Omental fat pad (tissue), 4 donors: ENCODE measurements at places on chromosomes 7 and 10. TPM values are rescaled to one million over a fixed set of nuclear protein-coding genes. Genes with fewer than 3 reads are reported as not detected.

- DNase-seq = no peak
Measured at GRCh38 chr7:216360-217300, 24.3 kb downstream of the FAM20C start.

GRCh38 chr7:7385421-7385820 lies 150.3 kb downstream of the COL28A1 start:
- DNase-seq = no peak

GRCh38 chr10:19054289-19054835 lies 5.8 kb downstream of the MALRD1 start:
- DNase-seq = no peak

DNA sequence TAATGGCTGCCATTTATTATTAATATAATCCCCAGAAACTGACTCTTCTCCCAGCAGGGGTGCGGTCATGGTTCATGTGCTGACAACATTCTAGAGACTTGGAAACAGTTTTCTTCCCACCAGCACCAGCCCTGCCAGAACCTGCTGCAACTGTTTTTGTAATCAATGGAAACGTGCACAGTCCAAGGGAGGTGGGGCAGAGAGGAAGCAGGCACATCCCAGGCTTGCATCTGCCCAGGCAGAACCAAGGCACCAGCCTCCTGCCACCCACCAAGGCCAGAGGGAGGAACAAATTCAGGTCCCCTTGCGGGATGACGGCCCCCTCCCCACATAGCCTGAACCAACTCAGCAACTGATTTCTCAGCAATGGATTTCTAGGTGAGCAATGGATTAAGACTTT lies 119.0 kb downstream of the OAT start:
- no peak for DNase-seq

- no peak for DNase-seq
Measured at GRCh38 chr10:90111671-90112070, 410.3 kb downstream of the KIF20B start.

DNA sequence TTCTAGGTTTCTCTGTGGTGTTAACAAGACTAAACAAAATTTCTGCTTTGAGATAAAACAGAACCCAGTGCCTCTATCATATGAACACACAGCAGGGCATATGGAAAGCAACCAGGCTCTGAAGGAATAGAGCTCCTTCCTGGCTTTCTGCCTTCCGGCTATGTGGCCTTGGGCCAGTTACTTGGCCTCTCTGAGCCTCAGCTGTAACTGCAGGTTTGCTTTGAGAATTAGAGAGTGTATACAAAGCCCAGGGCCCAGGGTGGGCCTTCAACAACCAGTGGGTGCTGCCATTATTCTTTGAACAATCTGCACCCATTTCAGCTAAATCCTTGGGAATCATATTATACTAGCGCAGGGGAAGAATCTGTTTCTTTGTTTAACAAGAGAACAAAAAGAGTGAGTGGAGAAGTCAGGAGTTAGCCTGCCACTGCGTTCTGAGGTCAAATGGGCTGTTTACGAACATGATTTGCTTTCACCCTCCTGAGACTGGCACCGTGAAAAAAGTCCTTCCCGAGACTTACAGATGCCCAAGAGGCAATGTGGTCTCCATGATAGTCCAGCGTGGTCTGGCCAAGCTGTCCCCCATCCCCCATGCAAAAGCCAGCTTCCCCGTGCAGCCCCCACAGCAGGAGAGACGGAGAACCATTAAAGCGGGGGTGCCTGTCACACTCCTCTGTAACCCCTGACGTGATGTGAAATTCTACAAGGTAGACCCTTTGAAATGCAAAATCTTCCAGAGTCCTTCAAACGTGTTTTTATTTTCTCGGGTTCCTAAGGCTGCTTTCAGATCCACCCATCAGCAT lies 4.9 kb downstream of the FAM53B start:
- DNase-seq = no peak

DNA sequence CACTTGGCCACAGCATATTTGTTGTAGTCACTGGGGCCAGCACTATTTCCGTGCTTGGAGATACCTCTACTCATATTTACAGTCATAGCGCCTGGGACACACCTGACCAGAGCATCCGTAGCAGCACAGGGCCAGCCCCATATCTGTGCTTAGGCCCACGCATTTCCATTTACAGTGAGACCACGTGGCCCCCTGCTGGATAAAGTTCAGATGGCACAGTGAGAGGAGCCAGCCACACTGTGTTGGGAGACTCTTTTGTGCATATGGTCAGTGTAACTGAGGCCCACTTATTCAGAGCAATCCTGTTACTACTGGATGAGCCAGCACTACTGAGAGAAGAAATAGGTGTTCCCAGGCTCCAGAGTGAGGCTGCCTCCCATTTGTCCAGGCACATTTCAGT lies 455.3 kb downstream of the REEP3 start:
- DNase-seq = no peak

DNA sequence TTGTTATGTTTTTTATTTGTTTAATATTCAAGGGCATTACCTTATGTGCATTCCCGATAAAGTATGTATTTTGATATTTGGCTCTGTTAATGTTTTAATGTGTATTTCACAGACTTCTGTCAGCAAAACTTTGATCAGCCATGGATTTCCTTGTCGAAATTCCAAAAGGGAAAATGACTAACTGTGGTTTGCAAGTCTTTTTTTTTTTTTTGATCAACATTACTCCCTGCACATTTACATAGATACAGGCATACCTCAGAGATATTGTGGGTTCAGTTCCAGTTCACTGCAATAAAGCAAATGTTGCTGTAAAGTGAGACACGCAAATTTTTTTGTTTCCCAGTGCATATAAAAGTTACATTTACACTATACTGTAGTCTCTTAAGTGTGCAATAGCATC lies 351.9 kb downstream of the CXCL12 start:
- no peak for DNase-seq

GRCh38 chr10:98400482-98400881 lies 14.5 kb downstream of the PYROXD2 start:
- DNase-seq = no peak

DNA sequence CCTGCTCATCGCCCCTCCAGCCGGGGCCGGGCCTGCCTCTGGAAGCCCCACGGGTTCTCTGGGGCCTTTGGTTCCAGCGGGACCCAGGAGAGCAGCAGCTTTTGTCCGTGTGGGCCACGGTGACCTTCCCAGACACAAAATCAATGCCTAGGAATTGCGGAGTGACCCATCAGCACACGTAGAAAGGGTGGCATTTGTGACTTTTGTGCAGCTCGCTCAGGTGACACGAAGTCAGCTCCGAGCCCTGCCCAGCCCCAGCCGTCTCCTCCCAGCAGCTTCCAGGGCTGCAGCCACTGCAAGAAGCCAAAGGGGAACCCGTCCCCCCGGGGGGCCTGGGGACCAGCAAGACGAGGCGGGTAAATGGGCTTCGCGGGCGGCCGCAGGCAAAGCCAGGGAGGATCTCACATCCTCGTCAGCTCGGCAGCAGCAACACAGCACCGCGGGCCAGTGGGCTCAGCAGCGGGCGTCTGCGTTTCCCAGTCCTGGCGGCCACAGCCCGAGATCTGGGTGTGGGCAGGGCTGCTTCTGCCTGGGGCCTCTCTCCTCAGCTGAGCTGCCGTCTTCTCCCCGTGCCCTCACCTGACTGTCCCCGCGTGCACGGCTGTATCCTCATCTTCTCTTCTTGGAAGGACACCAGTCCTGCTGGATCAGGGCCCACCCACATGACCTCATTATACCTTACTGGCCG lies 88.5 kb downstream of the PAXIP1 start:
- DNase-seq = no peak

DNA sequence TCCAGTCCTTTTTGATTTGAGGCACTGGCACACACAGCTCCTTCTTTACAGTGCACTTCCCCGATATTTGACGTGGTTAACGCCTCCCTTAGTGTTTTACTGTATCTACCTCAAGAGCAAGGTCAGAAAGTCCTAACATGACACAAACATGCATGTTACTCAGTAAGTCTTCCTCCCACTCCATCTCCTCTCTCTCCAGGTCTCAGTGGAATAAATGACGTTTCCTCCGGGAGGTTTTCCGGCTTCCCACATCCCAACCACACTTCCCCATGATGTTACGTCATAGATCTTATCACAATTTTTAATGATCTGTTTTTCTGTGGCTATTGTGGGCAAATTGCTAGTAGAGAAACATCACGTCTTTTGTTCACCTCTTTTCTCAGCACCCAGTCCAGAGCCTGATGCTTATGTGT lies 165.7 kb downstream of the PTPN20 start:
- no peak for DNase-seq

DNA sequence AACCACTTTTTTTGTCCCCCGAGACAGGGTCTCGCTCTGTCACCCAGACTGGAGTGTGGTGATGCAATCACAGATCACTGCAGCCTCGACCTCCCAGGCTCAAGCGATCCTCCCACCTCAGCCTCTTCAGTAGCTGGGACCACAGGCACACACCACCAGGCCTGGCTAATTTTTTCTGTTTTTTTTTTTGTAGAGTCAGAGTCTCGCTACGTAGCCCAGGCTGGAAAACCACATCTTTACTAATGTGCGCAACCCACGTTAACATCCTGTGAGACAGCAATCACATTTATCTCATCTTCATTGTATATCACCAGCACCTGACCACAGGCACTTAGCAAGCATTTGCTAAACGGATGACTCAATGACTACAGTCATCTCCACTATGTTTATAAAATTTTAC lies 77.8 kb upstream of the ATP6V0A4 start:
- no peak for DNase-seq

- no peak for DNase-seq
Measured at GRCh38 chr10:69860271-69860670, 58.6 kb downstream of the COL13A1 start.

- no peak for DNase-seq
Measured at GRCh38 chr10:65377687-65378086, 1548.1 kb upstream of the LRRTM3 start.

- DNase-seq = no peak
Measured at GRCh38 chr10:26481914-26482550, 43.9 kb downstream of the APBB1IP start.

DNA sequence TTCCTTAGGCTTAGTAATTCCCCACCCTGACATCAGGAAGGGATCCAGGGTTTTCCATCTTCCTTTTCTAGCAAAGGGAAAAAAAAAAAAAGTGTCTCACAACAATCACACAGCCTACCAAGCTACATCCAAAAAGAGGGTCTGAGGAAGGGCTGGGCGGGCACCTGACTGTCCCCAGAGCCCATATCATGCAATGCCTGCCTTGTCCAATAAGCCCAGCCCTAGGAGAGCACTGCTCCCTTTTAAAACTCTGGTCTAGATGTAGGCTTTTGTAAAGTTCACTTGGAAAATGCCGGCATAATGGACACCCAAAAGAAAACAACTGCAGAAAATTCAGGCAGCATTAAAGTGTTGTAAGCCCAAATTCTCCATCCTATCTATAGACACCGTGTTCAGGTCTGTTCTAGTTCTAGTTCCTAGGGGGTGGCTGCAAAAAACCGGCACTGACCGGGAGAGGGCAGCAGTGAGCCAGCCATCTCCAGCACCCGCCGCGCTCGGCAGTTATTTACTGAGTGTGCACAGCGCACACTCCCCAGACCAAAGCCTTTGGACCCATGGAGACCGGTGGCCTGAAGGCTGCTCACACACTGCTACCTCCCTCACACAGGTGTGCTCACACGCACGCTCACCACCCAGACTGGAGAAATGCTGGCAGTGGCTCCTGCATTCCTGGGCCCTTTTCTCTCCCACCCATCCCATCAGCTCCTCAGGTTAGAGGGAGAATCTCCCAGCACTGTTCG lies 48.7 kb downstream of the PODXL start:
- peak; percentile 87 for DNase-seq

DNA sequence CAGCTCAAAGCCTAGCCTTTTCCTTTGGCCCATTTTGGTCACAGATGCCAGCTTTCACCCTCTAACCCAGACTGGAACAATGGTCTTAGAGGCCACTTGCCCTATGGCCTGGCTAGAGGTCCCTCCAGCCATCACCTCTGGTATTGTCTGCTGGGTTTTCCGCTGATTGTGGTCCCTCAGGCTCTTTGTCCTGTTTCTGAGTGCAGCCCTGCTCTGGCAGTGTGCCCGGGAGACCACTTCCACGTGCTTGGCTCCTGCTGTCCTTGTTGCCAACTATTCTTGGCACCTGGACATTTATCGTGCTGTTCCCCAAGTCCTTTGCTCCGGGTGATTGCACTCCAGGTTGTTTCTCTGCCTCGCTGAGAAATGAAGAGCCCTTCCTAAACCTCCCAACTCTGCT lies 53.3 kb upstream of the FAM180A start:
- DNase-seq = no peak

GRCh38 chr7:20199015-20199737 lies 18.0 kb downstream of the MACC1 start:
- peak; percentile 24 for DNase-seq

GRCh38 chr7:138228769-138229168 lies 152.5 kb downstream of the AKR1D1 start:
- DNase-seq = no peak

GRCh38 chr10:68434657-68435056 lies 27.6 kb upstream of the RUFY2 start:
- no peak for DNase-seq

DNA sequence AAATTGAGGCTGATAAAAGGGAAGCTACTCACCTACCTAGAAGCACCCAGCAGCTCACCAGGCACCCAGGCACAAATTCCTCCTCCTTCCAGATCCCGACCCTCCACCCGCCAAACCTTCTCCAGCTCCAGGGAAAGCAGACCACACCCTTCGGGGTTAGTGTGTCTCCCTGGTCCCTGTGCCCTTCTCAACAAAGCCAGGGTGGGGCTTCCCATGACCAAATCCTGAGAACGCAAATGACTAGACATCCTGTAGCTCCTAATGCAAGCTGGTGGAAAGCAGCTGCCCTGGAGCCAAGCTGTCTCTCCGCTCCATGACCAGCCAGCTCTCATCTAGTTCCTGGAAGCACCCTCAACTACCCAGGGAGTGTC lies 4.4 kb downstream of the TBX20 start:
- DNase-seq = no peak

Gene FAM170B
- total RNA-seq = not detected

Gene SLC18A3
- not detected for total RNA-seq

Gene ZNF853
- 4.4 TPM for total RNA-seq

Gene TMEM229A
- total RNA-seq = not detected

Gene TMEM184A
- 0.32 TPM for total RNA-seq

Gene SNX8
- 21.0 TPM for total RNA-seq

Gene HTR5A
- total RNA-seq = not detected

Gene SYNPO2L
- not detected for total RNA-seq

Gene SORCS1
- total RNA-seq = 0.09 TPM

Gene CALHM3
- total RNA-seq = not detected

Gene CYP2C9
- not detected for total RNA-seq

Gene CUBN
- 2.2 TPM for total RNA-seq

Gene KIAA1549
- 1.6 TPM for total RNA-seq

Gene EIF4EBP2
- 195 TPM for total RNA-seq

Gene ITGB8
- total RNA-seq = 3.9 TPM
